NCI-H748 treated with DMSO at 0.1 percent for 48 hours (cell line): ENCODE measurements at places on chromosomes 1 and 21.

DNA sequence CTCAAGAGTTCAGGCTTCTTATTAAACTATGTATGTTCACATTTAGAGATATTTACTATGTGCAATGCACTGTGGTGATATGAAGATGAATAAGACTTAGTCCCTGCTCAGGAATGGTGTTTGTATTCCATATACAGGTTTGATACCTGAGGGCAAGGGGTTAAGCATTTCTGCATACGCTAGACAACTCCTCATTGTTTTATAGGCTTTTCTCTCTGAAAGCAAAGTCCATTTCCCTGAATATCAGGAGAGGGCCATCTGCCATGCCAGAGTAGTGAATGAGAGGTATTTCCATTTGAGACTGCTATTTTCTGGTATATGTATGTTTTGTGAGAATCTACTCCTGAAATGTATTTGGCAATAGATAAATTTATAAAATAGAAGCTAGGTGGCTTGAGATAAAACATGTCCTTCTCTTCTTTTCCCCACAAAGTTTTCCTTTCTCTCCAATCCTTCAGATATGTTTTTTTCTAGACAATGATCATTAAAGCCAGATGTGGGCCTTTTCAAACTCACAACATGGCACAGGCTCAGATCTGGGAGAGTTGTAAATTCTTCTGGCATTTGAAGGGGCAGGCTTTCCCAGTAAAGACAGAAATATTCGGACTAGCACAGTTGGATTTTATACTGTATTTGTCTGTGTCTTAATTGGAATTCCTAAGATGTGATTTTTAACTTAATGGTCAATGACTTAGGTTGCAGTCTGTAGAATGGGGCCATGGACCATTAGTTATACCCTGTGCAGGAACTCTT lies 73.3 kb upstream of the WDR26 start:
- no peak for DNase-seq

DNA sequence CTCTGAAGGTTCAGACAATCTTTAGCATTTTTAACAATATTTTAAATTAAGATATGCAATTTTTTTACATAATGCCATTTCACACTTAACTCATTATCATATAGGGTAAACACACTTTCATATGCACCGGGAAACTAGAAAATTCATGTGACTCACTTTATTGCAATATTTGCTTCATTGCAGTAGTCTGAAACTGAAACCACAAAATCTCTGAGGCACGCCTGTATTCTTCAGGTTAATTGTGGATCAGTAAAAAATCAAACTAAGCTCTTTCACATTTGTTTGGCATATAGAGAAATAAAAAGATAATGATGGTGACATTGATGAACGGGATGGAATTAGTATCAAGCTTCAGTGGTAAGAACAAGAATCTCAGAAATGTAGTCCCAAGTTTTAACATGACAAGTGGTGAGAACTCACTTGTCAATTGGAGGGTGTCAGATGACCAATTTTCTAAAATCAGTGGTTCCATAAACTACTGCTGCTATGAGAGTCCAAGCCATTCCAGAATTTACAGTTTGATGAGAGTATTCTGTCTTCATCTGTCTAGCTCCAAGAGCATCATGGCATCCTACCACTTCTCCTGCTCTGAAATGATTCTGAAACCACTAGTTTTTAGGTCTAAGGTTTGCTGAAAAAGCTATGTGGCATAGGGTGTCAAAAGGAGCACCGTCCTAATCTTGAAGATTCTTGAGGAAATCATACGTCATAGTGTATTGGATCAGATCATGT lies 281.0 kb downstream of the PTPRC start:
- no peak for DNase-seq

DNA sequence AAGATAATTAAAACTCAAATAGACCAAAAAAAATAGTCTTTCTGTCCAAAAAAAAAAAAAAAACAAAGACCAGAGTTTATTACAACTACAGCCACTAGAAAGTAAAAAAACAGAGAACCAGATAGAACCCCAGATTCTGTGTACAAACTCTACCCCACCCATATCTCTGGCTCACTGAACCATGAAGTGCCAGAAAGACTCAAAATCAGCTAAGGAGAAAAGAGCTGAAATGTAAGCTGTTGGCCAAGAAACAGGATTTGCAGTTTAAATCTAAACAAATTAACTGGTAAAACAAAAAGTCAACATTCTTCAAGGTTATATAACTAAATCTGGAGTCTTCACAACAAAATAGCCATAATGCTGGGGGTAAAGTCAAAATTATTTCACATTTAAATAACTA lies 278.9 kb downstream of the SEC16B start:
- DNase-seq, result no peak

- no peak for DNase-seq
Observed at GRCh38 chr1:5001466-5001865, 347.1 kb downstream of the AJAP1 start.

DNA sequence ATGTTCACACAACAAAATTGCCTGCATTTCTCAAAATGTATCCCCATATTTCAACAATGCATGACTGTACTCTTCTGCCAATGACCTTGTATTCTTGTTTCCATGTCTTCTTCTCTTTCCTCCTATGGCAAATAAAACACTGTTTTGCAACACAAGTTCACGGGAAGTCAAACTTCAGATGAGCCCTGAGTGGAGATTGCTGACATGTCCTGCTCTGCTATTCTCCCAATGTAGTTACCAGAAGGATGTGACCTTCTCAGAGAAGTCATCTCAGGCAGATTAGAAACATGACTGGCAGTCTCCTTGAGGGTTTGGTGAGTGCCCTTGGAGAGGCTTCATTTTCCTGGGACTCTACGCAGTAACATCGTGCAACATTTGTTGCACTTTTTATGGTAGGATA lies 15.6 kb downstream of the FCGR2B start:
- no peak for DNase-seq

- no peak for DNase-seq
Observed at GRCh38 chr1:156500543-156500792, at the start of gene MEF2D. MEF2D (minus strand) TSS chr1:156500775; CDS start chr1:156483292, 17,483 bp downstream.

DNA sequence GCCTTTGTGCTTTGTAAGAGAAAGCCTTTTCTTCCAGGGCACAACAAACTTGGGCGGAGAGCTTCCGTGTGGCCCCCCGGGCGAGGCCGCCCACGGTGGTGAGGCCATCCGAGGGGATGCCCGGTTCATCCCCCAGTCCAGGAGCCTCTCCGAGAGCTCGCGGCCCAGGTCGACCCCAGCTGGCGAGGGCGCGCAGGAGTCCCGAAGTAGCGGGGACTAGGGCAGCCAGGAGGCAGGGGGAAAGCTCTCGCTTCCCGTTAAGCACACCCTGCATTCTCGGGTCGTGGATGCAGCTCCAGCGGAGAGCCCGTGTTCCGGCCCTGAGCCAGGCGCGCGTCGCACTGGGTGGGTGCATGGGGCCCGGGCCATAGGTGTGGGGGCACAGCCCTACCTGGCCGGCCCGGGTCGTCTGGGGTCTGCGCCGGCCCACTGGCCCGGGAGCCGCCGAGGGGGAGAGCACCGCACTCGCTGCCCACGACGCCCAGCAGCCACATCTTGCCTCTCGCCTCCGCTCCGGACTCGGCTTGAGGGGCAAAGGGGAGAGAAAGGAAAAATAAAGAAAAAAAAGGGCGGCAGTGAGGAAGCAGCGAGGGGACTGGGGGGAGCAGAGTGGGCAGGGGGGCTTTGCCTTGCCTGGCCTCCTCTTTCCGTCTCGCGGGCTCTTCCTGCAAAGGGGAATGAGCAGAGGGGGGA lies 1.8 kb downstream of the RNF220 start:
- no peak for DNase-seq

GRCh38 chr1:20095564-20096434 lies 23.5 kb downstream of the PLA2G2D start:
- no peak for DNase-seq

GRCh38 chr1:218473522-218473921 lies 128.4 kb downstream of the TGFB2 start:
- no peak for DNase-seq

DNA sequence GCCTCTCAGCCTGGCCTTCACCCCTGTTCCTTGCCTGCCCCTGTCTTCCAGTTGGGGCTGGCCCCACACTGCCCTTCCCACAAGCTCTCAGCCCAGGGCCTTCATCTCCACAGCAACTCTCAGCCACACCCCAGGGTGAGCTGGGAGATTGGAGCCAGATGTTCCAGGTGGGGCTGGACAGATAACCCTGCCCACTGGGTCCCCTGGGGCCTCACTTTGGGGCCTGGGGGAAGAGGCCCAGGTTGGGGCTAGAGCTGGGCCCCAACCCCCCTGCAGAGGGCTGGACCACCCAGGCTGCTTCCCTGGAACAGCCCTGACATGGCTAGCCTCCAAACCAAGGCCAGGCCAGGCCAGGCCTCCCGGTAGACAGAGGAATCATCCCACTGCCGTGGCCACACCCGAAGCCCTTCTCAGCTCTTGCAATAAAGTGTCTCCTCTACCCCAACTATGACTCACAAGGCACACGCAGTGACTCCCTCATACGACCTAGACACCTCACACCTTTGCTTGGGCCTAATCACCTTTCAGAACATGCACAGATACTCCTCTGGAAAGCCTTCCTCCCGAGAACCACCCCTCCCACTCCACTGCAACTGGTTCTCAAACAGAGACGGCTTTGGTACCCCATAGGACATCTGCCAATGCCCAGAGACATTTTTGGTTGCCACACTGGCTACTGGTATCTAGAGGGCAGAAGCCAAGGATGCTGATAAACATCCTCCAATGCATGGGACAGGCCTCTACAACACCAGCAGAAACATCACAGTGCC lies 22.2 kb downstream of the SLC2A1 start:
- DNase-seq, result no peak

GRCh38 chr1:214310010-214310409 lies 29.1 kb downstream of the SMYD2 start:
- no peak for DNase-seq

- DNase-seq, result no peak
Observed at GRCh38 chr1:155002464-155003226, at the start of gene ZBTB7B. ZBTB7B (plus strand) TSS chr1:155002802; CDS start chr1:155014661, 11,859 bp downstream.

- DNase-seq, result no peak
Observed at GRCh38 chr1:212525479-212526110, 83.0 kb upstream of the ATF3 start.

- no peak for DNase-seq
Observed at GRCh38 chr21:37821786-37822450, 94.3 kb downstream of the KCNJ6 start.

- DNase-seq, result no peak
Observed at GRCh38 chr1:182246783-182247182, 144.8 kb downstream of the GLUL start.

GRCh38 chr1:36599828-36600227 lies 117.1 kb upstream of the CSF3R start:
- no peak for DNase-seq

- no peak for DNase-seq
Observed at GRCh38 chr1:169091480-169091941, 15.0 kb upstream of the ATP1B1 start.

DNA sequence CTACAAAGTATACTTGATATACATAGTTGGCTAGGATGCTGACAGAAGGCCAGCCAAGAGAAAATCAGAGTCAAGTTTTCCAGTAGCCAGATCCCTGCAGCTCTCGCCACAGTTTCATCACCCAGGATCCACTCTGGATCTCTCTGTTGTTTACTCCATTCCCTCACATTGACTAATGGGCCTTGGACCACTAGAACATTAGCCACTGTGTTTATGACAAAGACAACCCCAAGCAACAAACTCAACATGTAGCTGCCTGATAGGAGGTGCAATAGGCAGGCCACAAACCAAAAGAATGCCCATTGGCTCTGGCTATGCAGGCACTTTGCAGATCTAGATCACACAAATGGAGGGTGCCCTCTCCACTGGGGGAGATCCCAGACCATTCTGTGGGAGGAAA lies 44.2 kb downstream of the ARHGEF11 start:
- no peak for DNase-seq

DNA sequence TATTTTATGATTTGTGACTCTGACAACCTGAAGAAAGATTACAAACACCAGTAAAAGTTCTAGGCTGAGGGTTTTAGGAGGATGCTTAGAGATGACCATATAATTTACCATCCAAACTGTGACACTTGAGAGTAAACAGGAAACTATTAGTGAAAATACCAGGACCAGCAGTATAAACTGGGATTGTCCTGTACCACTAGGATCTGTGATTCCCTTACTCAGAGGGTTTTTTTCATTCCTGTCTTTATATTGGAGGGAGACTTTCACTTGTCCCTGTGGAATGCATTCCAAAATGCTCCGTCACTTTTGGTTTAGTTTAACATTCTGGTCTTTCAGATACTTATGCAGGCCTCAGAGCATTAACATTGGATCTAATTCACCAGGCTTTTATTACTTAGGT lies 482.9 kb downstream of the PTBP2 start:
- DNase-seq, result no peak

DNA sequence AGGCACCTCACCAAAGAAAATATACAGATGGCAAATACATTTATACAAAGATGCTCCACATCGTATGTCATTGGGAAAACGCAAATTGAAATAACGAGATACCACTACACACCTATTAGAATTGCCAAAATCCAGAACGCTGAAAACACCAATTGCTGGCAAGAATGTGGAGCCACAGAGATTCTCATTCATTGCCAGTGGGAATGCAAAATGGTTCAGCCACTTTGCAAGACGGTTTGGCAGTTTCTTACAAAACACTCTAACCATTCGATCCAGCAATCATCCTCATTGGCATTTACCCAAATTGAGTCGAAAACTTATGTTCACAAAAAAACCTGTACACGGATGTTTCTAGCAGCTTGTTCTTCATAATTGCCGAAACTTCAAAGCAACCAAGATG lies 223.3 kb upstream of the GREM2 start:
- no peak for DNase-seq

- no peak for DNase-seq
Observed at GRCh38 chr1:190205713-190206112, 272.0 kb downstream of the BRINP3 start.

DNA sequence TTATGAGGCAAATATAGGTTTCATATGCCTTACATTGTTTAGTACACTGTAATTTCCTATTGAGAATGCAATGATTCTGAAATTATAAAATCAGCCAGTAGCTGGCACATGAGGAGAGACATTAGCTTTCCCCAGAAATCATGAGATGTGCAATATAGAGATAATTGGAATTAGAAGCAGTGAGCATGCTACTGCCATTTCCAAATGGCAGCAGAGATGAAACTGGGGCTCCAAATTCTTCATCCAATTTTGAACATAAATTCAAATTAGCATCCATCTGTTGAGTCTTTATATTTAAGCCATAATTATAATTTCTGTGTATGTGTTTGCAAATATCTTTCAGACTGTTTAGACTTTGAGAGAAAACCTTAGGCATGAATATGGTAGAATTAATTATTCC lies 28.8 kb downstream of the PTGER3 start:
- DNase-seq, result no peak

- no peak for DNase-seq
Observed at GRCh38 chr1:21242846-21243245, 47.4 kb downstream of the ECE1 start.

- DNase-seq, result peak; percentile 34
Observed at GRCh38 chr1:119139403-119139802, 1.1 kb downstream of the WARS2 start.
